Thyroid gland (tissue), 4 donors: ENCODE measurements at places on chromosomes 3 and 15. TPM values are rescaled to one million over a fixed set of nuclear protein-coding genes. Genes with fewer than 3 reads are reported as not detected.

- DNase-seq: no peak
- no peak overlapping the region for H3K27ac ChIP-seq
- H3K4me3 ChIP-seq: no peak overlapping the region
- H3K36me3 ChIP-seq: no peaks in the 10 kb centered on the region
- no peaks in the 10 kb centered on the region for H3K4me1 ChIP-seq
Measured at GRCh38 chr3:80696280-80696679, 928.5 kb upstream of the ROBO1 start.

DNA sequence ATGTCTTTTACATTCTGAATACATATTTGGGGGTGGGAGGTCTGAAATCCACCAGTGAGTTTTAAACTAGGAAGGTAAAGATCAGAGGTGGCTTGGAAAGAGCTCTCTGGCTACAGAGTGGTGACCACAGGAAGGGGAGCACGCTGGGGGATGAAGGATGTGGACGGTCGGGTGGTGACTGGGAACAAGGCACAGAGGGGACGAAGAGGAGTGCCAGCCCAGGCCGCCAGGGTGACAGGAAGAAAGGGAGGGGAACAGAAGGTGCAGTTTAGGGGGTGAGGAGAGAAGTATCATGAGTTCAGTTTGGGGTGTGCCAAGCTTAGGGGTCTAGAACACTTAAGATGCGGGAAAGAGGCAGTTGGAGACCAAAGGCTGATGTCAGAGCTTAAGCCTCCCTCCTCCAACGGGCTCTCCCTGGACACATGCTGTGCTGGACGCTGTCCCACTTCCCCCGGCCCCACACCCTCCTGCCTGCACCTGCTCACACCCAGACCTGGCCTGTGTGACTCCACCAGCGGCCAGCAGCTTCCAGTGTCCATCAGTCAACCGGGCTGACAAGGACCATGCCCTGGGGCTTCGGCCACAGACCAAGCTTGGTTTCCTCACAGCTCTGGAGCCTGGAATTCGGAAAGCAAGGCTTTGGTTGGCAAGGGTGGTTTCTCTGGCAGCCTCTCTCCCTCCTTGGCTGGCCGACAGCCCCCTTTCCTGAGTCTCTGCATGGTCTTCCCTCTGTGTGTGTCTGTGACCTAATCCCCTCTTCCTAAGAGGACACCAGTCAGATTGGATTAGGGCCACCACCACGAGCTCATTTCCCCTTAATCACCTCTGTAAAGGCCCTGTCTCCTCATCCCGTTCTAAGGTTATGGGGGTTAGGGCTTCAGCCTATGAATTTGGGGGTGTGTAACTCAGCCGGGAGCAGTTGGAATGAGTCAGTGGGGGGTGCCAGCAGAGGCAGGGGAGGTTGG, 120.4 kb upstream of the IQSEC1 start:
- no peak overlapping the region for H3K4me3 ChIP-seq
- H3K27ac ChIP-seq: no peak overlapping the region

- H3K27ac ChIP-seq: no peak overlapping the region
- DNase-seq: no peak
- H3K36me3 ChIP-seq: no peaks in the 10 kb centered on the region
- no peak overlapping the region for H3K4me3 ChIP-seq
- no peaks in the 10 kb centered on the region for H3K27me3 ChIP-seq
- peaks cover 46% of the 10 kb centered on the region for H3K4me1 ChIP-seq
Measured at GRCh38 chr3:149382101-149382467, 4.6 kb upstream of the TM4SF1 start.

DNA sequence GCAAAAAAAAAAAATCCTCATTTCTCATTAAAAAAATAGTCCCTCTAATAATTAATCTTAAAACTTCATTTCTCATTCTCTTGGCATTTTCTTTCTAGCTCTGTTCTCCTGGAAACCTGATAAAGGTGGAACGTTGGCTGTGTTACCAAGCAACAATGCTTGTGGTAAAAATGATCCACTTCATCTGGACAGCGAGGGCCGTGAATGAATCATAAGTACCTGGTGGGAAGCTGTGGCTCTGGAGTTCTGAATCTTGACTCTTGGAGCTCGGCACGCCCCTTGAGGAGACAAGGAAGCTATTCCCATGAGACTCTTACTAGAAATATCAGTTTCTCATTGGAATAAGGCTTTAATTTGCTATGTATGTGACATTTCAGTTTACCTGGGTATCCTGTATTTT, 32.5 kb downstream of the BCL2L10 start:
- H3K27me3 ChIP-seq: no peaks in the 10 kb centered on the region
- no peak overlapping the region for H3K27ac ChIP-seq
- DNase-seq: peak; percentile 61
- no peaks in the 10 kb centered on the region for H3K4me1 ChIP-seq

- no peak overlapping the region for H3K27ac ChIP-seq
- no peaks in the 10 kb centered on the region for H3K36me3 ChIP-seq
- H3K4me3 ChIP-seq: no peak overlapping the region
- no peaks in the 10 kb centered on the region for H3K4me1 ChIP-seq
- H3K27me3 ChIP-seq: no peaks in the 10 kb centered on the region
Measured at GRCh38 chr3:57746156-57747010, 9.7 kb upstream of the SLMAP start.

- no peaks in the 10 kb centered on the region for H3K36me3 ChIP-seq
- DNase-seq: no peak
- H3K27me3 ChIP-seq: no peaks in the 10 kb centered on the region
- H3K4me3 ChIP-seq: no peak overlapping the region
- H3K4me1 ChIP-seq: no peaks in the 10 kb centered on the region
Measured at GRCh38 chr3:178174201-178174915, 361.9 kb upstream of the KCNMB2 start.

DNA sequence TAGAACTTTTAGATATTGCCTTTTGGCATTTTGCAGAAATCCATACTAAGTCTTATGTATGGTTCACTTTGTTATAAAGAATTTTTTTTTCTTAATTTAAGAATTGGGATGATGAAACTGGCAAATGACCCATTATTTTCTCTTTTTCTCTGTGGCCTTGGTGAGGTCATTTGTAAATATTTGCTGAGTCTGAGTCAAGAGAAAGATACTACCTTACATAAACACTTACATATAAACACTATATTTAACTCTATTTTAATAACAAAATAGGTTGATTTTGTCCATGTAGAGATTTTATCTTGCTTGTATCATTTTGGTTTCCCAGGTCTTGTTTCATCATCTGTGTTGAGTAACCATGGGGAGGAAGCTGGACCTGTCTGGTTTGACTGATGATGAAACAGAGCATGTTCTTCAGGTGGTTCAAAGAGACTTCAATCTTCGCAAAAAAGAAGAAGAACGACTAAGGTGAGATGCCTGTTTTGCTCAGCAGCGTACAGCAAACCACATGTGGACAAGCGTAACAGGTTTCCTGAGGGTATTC, 91.1 kb downstream of the MYRIP start:
- H3K36me3 ChIP-seq: no peaks in the 10 kb centered on the region
- H3K27ac ChIP-seq: no peak overlapping the region
- H3K27me3 ChIP-seq: no peaks in the 10 kb centered on the region
- no peak for DNase-seq

GRCh38 chr3:184526088-184526433, 35.5 kb upstream of the EPHB3 start:
- H3K27me3 ChIP-seq: peaks cover 11% of the 10 kb centered on the region
- peaks cover 4% of the 10 kb centered on the region for H3K4me1 ChIP-seq
- no peak overlapping the region for H3K27ac ChIP-seq
- no peak overlapping the region for H3K4me3 ChIP-seq

- H3K27ac ChIP-seq: no peak overlapping the region
- H3K4me3 ChIP-seq: no peak overlapping the region
- no peaks in the 10 kb centered on the region for H3K27me3 ChIP-seq
- H3K36me3 ChIP-seq: no peaks in the 10 kb centered on the region
- no peak for DNase-seq
Measured at GRCh38 chr3:95172164-95172943, 1109.5 kb downstream of the NSUN3 start.

GRCh38 chr3:14565868-14566588, 25.9 kb upstream of the GRIP2 start:
- H3K4me3 ChIP-seq: no peak overlapping the region
- no peaks in the 10 kb centered on the region for H3K27me3 ChIP-seq
- H3K36me3 ChIP-seq: no peaks in the 10 kb centered on the region
- H3K27ac ChIP-seq: no peak overlapping the region
- no peaks in the 10 kb centered on the region for H3K4me1 ChIP-seq

DNA sequence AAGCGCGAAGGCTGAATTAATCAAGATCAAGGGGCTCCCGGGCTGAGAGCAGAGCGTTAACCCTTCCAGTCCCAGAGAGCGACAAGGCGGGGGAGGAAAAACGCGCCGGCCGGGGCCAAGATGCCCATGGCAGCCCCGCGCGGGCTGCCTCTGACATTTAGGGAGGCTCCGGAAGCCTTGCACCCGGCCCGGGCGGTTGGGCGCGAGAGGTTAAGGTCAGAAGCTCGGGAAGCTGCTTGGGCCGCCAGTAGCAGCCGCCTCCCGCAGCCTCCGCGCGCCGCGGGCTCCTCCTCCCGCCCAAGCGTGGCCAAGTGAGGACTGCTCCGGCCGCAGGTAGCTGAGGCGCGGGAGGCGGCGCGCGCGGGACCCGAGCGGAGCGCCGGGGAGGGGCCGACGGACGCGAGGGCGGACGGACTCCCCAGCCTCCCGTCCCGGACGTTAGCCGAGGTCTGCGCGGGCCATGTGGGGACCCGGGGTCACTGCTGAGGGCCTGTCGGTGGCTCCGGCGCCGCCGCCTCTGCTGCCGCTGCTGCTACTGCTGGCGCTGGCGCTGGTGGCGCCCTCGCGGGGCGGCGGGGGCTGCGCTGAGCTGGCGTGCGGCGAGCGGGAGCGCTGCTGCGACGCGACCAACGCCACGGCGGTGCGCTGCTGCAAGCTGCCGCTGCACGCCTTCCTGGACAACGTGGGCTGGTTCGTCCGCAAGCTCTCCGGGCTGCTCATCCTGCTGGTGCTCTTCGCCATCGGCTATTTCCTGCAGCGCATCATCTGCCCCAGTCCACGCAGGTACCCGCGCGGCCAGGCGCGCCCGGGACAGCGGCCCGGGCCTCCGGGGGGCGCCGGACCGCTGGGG, at the start of gene C3orf80:
C3orf80 (plus strand) TSS at position 247 of the 850 bp plus-strand sequence; CDS start at position 461, 214 bp downstream.
- no peak within 1 kb of the TSS for H3K27ac ChIP-seq
- H3K4me1 ChIP-seq: peaks cover 10% of the 10 kb centered on the region
- H3K36me3 ChIP-seq: no peaks in the 10 kb centered on the region
- DNase-seq: peak; percentile 45
- H3K4me3 ChIP-seq: peak within 1 kb of the TSS; percentile 12

DNA sequence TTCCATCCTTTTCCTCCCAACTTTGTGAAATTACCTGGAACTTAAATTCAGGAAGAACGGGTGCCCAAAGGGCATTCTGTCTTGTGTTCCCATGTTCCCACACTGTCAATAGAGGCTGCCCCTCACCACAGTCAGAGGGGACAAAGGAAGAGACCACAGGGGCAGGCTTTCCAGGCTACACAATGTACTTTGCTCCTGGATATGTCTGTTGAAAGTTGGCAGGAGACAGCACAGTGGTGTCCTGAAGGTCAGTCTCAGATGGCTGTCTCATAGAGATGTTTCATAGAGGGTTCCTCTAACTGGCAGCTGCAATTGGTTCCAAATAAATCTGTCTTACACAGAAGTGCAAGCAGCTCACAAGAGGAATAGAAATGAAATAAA, 107.8 kb upstream of the TGFBR2 start:
- H3K27me3 ChIP-seq: no peaks in the 10 kb centered on the region
- H3K4me1 ChIP-seq: no peaks in the 10 kb centered on the region
- no peak for DNase-seq
- H3K27ac ChIP-seq: no peak overlapping the region
- no peak overlapping the region for H3K4me3 ChIP-seq
- H3K36me3 ChIP-seq: no peaks in the 10 kb centered on the region

DNA sequence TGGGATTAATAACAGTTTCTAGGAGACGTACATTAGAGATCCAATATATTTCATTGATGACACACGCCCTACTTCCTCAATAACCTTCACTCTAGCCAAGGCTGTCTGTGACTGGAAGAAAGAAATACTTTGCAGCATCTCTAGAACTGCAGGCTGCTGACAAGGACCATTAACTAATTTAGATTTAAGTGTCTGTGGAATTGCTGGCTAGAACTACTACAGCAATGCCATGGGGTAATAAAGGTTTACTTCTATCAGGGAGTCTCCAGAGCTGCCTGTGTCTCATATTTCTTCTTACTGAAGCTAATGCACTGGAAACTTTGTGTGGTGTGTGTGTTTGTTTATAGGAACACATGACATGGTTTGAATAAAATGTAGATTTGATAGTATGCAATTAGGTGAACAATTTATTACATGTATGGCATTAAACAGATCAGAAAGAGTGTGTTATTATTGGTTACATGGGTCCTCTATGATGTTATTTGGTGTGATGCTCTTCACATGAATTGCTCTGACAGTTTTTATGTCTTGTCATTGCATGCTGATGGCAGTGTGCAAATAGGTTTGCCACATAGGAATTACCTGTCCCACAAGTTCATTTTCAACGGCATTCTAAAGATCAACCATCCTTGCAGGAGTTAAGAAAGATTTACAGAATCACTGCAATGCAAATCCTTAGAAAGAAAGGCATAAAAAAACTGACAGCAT, 916.2 kb upstream of the CADM2 start:
- no peak overlapping the region for H3K27ac ChIP-seq
- H3K27me3 ChIP-seq: no peaks in the 10 kb centered on the region
- H3K4me1 ChIP-seq: no peaks in the 10 kb centered on the region
- no peak overlapping the region for H3K4me3 ChIP-seq
- H3K36me3 ChIP-seq: no peaks in the 10 kb centered on the region

GRCh38 chr3:20344400-20344959, 158.5 kb upstream of the SGO1 start:
- H3K36me3 ChIP-seq: no peaks in the 10 kb centered on the region
- no peak for DNase-seq
- no peak overlapping the region for H3K27ac ChIP-seq
- no peaks in the 10 kb centered on the region for H3K4me1 ChIP-seq
- H3K4me3 ChIP-seq: no peak overlapping the region
- H3K27me3 ChIP-seq: no peaks in the 10 kb centered on the region

DNA sequence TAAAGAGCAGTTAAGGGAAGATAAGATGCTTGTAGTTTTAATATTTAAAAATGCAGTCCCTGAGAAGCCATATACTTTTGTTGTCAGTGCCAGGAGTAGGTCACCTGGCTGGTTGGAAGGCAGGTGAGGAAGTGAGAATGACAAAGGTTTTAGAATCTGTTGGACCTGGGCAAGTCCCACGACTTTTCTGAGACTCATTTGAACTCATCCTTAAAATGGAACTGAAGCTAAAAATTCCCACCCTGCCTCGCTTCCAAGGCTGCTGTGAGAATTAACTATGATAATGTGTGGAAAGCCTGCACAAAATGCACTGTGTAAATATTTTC, 77.1 kb downstream of the IQSEC1 start:
- no peak overlapping the region for H3K4me3 ChIP-seq
- no peak overlapping the region for H3K27ac ChIP-seq
- H3K27me3 ChIP-seq: no peaks in the 10 kb centered on the region
- peaks cover 4% of the 10 kb centered on the region for H3K4me1 ChIP-seq
- no peaks in the 10 kb centered on the region for H3K36me3 ChIP-seq

The SIDT1 gene
- 0.98 TPM for total RNA-seq

The HPS3 gene
- 25.1 TPM for total RNA-seq

The PRR20G gene
- total RNA-seq: not detected

The ANKUB1 gene
- not detected for total RNA-seq

The GOLGA6B gene
- total RNA-seq: not detected

The CFAP20DC gene
- 0.20 TPM for total RNA-seq

The STAC gene
- total RNA-seq: 4.7 TPM

The TRIM71 gene
- total RNA-seq: 0.15 TPM

The MESP1 gene
- 2.6 TPM for total RNA-seq

The ADIPOQ gene
- 13.4 TPM for total RNA-seq

The FAM174B gene
- total RNA-seq: 64.5 TPM
